Left cardiac atrium (tissue), 4 donors: ENCODE measurements at places on chromosomes 1 and 21. TPM values are rescaled to one million over a fixed set of nuclear protein-coding genes. Genes with fewer than 3 reads are reported as not detected.

DNA sequence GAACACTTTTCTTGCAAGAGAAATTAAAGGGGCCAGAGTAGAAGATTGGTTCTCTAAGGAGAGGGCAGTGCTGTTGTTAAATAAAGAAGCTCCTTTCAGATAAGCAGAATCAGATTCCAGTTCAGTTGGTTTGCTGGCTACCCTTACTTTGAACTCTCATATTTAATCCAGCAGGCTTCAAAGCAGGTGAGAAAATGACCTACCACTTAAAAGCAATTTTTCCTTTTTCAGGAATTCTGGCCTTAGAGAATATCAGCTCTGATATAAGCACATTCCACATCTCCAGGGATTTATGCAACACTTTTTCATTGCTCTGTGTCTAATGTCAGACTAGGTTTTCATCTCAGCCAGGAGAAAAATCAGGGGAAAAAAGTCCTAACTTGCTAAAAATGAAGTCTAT, 28.7 kb downstream of the WNT2B start:
- DNase-seq, result no peak

GRCh38 chr1:43052322-43052721, 93.7 kb upstream of the SLC2A1 start:
- no peak for DNase-seq

MROH9 gene
- total RNA-seq, result not detected

DNA sequence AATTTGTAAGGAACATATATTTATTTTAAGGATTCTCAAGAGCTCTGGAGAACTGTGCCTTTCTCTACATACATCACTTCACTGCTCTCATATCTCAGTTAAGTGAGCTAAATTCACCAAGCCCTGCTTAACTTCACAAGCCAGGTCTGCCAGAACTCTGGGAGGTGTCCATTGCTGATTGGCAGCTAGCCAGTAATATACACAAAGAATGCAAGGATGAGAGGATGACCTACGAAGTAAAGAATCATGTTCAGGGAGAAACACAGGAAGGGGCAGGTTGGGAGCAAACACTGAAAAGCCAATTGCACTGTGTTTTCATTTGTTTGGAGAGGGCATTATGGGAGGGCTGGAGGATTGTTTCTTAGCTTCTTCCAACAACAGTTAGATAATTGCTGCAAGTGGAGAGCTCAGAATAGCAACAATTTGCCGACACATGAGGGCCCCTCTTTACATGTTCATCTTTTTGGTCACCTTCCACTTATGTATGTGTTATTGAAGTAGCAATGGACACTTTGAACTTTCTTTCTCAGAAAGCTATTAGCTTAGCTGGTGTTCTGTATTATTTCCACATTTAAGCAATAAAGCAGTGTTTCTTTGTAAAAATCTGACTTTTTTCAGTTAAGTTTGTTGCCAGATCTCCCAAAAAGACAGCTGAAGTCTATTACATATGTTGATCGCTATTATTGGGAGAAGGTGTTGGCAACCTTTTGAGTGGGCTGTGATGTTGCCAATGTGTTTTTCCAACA, 254.8 kb downstream of the LTN1 start:
- no peak for DNase-seq

GRCh38 chr1:197914510-197914909, 2.7 kb upstream of the LHX9 start:
- no peak for DNase-seq

- DNase-seq, result no peak
Observed at GRCh38 chr1:55064861-55065263, 25.5 kb downstream of the PCSK9 start.

GRCh38 chr1:17292299-17293160, 15.5 kb upstream of the PADI4 start:
- no peak for DNase-seq

COL9A2 gene
- total RNA-seq, result 0.53 TPM

GRCh38 chr1:45510036-45510971, 10.2 kb downstream of the MMACHC start:
- DNase-seq, result no peak

DNA sequence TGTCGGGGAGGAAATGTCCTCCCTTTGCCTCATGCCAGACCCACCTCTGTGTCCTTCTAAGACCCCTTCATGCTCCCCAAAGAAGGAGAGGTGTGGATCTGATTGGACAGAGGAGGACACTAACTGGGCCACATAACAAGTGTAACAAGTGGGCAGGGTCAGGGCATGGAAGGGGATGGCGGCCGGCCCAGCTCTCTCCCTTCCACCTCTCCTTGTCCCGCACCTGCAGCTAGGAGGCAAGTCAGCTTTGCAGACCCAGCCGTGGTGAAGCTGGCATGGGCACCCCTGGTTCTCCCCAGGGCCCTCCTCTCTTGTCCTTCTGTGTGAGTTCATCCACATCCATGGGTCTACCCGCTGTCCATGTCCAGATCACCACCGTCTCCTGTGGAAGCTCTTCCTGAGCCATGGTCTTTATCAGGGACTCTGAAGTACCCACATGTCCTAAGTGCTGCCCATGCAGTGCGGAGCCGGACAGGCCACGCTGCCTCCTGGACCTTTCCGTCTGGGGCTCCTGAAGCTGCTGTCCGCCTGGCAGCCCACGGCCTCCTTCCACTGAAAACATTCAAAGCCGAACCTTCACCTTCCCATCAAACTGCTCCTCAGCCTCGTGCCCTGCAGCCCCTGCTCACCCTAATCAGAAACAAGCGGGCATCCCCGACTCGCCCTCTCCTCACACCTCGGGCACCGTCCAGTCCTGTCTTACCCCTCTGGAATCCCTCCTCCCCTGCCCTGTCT, 460.5 kb downstream of the PTPRU start:
- no peak for DNase-seq

DNA sequence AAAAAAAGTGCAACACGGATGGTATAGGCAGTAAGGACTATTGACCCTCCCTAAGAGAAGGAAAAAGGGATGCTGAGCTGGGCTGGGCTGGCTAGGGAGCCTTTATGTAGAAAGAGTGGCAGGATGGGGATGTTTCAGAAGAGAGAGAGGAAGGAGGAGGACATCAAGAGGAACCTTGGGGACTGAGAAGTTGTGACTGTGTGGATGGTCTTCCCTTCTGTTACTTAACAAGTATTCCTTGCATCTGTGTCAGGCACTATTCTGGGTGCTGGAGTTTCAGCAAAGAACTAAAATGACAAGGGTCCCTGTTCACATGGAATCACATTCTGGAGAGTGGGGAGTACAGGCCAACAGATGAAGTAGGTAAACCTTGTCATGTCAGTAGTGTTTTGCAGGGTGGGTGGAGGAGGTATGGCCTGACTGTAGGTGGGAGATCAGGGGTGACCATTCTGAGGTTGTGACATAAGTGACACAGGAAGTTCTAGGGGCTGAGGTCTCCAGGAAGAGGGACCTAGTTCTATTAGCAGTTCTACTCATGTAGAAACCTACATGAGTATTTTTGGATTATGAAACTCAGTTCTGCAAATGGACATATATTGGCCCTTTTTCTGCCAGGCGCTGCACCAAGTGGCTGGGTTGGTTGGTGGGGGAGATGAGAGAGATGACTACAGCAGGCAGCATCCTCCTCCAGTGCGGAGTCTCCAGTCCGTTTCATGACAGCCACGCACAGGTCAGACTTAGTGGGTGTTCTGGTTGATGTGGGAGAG, 53.8 kb downstream of the PRDM2 start:
- no peak for DNase-seq

ZNF593OS gene
- total RNA-seq, result not detected

DNA sequence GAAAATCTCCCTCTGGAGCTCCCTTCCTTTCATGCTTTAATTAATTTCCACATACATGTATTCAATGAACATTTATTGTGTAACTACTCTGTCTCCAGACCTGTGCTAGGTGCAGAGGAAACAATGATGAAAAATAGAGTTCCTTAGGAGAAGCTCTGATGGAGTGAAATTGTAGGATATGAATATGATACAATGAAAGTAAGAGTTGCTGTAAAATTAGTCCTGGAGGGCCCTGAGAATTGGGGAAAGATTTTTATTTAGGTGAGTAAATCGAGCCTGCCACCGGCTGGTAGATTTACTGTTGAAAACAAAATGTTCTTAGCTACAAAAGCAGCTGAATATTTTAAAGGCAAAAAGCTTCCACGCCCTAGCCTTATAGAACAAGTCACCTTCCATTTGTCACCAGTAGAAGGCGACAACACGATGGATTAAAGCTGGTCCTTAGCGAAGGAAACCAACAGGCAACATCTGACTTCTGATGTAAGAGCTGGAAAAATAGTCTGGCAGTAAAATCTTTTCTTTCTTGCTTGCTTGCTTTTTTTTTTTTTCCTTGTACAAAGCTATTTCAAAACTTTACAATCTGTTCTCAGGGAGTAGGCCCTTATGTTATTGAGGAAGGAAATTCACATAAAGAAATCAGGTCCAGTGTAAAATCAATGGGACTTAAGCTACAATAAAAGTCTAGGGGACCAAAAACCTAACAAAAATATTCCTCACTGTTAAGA, 82.0 kb upstream of the ROR1 start:
- DNase-seq, result peak; percentile 37
